ENCODE measurements at places on chromosomes 5 and 9. TPM values are rescaled to one million over a fixed set of nuclear protein-coding genes. Genes with fewer than 3 reads are reported as not detected.

Gene PAEP
- total RNA-seq: not detected

Gene RGS14
- total RNA-seq: 29.6 TPM

Gene OR2S2
- not detected for total RNA-seq

Gene WNT8A
- not detected for total RNA-seq
